ENCODE measurements at places on chromosomes 1 and 21.

DNA sequence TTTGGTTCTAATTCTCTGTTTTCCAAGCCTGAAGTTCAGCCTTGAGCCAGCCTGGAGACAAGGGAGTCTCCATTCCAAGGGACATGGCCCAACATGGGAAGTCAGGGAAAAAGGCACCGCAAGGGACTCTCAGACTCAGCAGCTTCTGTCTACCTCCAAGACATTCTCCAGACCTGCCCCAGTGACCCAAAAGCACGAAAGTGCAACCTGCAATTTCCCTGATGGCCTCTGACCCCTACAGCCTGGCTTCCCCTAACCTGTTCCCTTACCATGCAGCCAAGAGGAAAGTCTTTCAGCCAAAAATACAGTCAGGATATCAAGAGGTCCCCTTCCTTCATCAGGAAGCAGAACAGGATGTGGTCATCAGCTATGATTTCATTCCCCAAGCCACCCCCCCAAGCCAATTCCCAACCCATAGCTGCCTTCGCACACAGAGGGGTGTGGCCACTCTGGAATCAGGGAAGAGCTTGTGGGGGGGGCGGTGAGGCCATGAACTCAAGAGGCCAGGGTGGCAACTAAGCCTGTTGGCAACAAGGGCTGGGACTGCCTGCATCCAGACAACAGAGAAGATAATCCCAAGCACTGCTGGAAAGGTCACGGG, 59.2 kb downstream of the TIAM1 start:
- DNase-seq = no peak

DNA sequence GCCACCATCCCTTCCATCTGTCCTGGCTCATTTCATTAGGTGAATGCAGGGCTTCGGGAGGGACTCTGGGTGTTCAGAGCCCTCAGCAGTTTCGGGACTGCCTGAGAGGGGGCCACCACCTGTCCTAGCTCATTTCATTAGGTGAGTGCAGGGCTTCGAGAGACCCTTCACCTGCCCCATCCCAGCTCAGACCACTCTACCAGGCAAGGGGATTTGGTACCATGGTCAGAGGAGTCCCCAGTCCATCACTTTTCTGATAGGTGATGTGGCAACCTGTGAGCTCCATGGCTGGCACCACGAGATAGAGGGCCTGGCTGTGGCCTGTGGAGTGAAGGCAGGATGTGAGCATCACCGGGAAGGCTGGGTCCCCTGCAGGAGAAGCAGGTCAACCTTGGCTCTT, 32.9 kb upstream of the KDM4A start:
- DNase-seq = no peak

DNA sequence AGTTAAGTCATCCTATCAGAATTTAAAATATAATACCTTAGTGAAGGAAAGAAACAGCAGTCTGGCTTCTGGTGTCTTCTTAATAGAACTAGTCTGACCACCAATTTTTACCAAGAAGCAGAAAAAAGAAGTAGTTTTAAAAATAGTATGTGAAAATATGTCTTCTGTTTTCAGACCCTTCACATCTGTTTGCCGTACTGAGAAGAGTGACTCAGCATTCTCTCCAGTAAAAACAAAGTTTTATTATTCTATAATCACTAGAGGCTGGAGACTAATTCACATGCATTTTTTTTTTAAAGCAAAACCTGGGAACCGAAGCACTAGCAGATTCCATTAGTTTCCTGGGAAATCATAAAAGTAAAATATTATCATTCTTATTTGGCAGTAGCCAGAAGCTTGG, 163.8 kb downstream of the COL24A1 start:
- no peak for DNase-seq

DNA sequence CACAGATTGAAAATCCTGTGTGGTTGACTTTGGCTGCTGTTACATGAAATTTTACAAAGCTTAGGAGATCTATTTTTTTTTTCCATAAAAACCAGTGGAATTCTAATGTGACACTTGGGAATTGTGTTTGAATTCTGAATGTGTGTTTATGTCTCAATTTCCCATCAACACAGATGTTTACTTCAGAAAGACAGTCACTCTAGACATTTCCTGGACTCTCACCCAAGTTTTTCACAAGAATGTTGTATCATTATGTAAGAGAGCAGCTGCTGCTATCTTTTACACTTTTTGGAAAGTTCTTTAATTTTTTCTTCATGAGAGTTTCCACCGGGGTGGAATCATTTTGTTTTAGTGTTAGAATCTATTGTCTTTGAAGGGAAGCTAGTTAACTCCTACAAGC, 210.1 kb downstream of the GIPC2 start:
- no peak for DNase-seq

DNA sequence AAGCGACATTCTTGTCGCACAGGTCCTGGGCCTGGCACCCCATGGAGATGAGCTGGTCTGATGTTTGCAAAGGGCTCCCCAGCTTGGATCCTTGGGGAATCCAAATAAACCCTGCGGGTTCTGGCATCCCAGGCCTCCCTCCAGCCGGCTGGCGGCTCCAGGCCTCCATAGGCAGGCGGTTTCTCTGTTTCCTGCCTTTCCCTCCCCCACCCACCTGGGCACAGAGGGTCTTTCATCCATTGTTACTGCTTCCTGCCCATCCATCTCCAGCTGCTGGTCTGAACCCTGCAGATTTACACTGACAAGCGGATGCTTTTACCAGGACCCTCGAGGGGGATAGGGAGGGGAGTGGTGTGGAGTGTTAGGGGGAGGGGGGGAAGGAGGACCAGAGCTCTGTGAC, 39.1 kb upstream of the ID3 start:
- no peak for DNase-seq

DNA sequence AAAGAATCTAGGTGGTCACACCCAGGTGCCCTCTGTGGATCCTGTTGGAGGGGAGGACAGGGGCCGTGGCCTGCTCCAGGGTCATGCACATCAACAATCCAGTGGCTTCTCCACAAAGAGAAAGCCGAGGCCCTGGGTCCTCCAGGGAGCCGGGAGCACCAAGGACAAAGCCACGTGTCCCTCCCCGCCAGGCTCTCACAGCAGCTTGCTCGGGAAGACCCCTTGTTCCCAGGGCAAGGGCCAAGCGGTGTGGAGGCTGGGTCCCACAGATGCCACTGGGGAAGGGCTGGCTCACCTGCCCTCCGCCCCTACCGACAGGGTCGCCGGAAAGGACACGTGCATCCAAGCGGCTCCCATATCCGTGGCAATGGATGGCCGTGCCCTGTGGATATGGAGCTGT, 192.9 kb upstream of the VAMP3 start:
- no peak for DNase-seq

GRCh38 chr1:238242181-238242580, 351.5 kb upstream of the ZP4 start:
- no peak for DNase-seq

DNA sequence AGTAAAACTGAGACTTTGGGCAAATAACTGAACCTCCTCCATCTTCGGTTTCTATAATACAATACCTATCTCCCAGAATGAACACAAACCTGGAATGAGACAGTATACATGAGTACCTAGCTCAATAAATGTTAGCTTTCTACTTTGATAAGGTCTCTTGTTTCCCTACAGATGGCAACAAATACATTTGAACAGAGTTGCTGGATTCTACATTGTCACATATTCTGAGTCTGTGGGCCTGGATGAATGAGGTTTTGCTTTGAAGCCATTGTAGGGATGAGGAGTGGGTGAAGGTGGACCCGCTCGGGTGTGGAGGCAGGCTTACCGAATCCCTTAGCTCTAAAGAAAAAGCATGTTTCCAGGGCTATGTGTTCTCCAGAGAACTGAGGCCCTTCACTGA, 13.9 kb upstream of the FYB2 start:
- DNase-seq = no peak

DNA sequence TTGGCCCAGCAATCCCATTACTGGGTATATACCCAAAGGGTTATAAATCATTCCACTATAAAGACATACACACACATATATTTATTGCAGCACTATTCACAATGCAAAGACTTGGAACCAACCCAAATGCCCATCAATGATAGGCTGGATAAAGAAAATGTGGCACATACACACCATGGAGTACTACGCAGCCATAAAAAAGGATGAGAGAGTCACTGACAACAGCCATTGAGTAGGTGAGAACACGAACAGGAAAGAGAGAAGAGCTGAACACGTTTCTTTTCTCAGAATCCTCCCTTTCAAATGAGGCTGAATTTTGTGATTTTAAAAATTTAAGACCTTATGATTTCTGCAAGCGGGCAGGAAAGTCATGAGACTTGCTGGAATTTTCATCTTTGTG, 10.1 kb upstream of the RABGAP1L start:
- DNase-seq = no peak

DNA sequence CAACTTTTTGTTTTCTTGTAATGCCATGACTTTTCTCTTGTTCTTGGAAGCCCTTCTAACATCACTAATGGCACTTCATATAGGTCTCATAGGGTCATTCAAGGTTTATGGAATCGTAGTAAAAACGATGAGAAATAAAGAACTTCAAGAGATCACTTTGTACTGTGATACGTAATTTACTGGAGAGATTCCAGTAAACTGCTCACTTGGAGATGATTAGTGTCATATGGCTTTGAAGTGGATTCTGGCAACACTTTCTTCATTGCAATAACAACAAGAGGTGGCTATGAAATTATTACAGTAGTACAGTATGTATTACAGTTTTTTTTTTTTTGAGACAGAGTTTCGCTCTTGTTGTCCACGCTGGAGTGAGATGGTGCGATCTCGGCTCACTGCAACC, 103.4 kb downstream of the RUSC1 start:
- DNase-seq = no peak

DNA sequence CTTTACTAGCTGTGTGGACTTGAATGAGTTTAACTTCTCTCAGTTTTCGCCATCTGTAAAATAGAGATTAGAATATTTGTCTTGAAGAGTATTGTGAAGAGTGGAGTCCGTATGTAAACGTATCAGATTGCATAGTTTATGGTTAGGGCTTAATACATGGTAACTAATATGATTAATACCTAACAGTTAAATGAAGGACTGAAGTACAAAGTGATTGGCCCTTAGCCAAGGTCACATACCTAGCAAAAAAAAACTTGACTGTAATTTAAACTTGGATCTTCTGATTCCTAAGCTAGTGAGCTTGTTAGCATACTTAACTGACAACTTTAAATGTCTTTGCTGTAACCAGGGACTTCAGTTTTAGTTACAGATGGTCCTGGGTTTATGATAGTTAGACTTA, 1.9 kb downstream of the GIPC2 start:
- no peak for DNase-seq

GRCh38 chr1:216758161-216758560, 34.9 kb upstream of the ESRRG start:
- DNase-seq = no peak

DNA sequence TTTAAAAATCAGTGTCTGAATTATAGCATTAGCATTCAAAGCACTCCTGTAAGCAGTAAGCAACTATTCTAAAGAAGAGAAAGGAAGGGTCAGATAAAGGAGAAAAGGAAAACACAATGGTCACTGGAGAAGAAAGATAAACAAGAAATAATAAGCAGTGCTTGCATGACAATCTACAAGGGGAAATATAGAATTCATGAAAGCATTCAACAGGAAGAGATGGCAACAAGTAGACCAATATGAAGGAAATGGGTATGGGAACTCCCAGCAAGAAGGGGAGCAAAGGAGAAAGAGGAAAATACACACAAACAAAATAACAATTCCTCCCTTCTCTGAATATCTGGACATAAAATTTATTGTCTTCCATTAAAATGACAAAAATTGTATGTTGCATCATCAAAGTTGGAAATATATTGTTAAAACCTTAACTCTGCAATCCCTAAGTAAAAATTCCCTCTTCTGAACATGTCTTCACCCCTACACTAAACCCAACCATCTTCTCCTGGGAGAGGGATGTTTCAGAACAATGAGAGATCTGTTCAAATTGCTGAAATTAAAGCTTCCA, 206.3 kb upstream of the SAMSN1 start:
- no peak for DNase-seq

DNA sequence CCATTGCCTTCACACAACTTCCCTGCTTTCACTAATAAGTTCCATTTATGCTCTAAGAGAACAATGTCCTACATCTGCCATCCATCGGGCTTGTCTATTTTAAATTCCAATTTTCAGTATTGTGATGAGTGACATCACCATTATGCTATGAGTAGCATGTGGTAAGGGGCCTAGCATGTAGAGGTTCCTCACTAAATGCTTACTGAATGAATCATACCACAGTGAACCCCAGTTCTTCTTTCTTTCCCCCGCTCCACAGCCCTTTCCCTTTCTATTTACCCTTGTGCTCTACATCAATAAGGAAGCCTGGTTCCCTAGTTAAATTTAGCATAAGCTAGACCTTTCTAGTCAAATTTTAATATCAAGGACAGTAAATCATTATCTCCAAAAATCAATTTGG, 195.0 kb upstream of the RGS18 start:
- peak; percentile 18 for DNase-seq

GRCh38 chr1:14718476-14718875, 120.0 kb downstream of the KAZN start:
- DNase-seq = no peak

DNA sequence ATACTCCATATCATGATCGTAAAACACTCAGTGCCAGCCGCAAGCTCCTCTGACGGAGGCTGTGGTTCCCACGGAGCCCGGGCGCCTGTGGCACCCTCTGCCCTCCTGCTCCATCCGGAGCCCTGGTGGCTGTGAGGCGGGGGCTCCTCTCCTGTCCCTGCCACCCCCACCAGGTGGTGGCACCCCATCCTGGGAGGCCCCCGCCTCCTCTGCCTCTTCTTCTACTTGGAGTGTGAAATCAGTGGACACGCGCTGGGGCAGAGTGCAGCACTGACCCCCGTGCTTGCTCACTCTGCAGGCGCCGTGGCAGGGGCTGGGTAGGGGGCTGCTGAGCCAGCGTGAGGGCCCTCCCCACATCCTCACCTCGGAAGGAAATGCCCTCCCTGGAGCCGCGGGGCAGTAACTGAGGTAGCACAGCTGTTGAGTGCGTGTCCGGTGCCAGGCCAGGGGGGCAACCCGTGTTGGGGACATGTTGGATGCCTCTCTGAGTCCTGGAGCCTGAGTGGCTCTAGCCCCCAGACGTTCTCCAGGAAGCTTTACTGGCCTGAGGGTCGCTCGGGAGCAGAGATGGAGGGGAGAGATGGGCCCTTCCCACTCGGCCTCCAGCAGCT, 58.7 kb upstream of the ABCG1 start:
- DNase-seq = no peak

- no peak for DNase-seq
Observed at GRCh38 chr1:208587110-208587509, 342.9 kb upstream of the PLXNA2 start.

GRCh38 chr21:40923407-40923806, 76.4 kb upstream of the DSCAM start:
- no peak for DNase-seq

DNA sequence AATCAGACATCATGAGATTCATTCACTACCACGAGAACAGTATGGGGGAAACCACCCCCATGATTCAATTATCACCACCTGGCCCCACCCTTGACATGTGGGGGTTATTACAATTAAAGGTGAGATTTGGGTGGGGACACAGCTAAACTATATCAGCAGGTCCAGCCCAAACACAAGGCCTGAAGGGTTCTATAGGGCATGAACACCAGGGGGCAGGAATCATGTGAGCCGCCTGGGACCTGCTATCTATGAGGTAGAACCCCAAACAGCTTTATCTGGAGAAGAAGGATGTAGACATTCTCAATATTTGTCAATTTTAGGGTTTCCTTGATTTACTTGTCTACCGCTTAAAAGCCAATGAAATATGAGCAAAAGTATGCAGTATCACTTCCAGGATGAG, 294.9 kb upstream of the DEPDC1 start:
- DNase-seq = no peak

GRCh38 chr1:55034476-55035133, 4.7 kb upstream of the PCSK9 start:
- DNase-seq = no peak

- DNase-seq = no peak
Observed at GRCh38 chr1:60746278-60746791, 336.0 kb upstream of the NFIA start.

GRCh38 chr1:166627558-166627957, 211.7 kb upstream of the POGK start:
- DNase-seq = no peak
